GM23248 (cell line): ENCODE measurements at places on chromosomes 2 and 18. TPM values are rescaled to one million over a fixed set of nuclear protein-coding genes. Genes with fewer than 3 reads are reported as not detected.

DNA sequence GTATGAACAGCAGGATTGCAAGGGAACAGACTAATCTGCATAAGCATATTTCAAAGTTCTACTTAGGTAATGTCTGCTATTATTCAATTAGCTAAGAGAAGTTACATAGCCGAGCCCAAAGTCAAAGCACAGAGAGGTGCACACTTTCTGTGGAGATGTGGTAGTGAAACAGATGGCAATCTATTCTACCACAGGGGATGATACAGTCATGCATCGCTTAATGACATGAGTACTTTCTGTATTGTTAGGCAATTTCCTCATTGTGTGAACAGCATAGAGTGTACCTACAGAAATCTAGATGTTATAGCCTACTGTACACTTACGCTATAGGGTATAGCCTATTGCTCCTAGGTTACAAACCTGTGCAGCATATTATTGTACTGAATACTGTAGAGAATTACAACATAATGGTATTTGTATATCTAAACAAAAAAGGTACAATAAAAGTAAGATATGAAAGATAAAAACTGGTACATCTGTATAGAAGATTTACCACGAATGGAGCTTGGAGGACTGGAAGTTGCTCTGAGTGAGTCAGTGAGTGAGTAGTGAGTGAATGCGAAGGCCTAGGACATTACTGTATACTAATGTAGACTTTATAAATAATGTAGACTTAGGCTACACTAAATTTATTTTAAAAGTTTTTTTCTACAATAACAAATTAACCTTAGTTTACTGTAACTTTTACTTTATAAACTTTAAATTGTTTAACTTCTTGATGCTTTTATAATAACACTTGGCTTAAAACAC is 197.6 kb downstream of the MBD5 start:
- no peak overlapping the region for H3K27ac ChIP-seq
- no peaks in the 10 kb centered on the region for H3K27me3 ChIP-seq
- peaks cover 14% of the 10 kb centered on the region for H3K4me1 ChIP-seq
- H3K4me3 ChIP-seq, result no peak overlapping the region

GRCh38 chr2:107197594-107198294 is 311.8 kb upstream of the ST6GAL2 start:
- H3K4me3 ChIP-seq, result no peak overlapping the region
- H3K27ac ChIP-seq, result no peak overlapping the region
- no peaks in the 10 kb centered on the region for H3K36me3 ChIP-seq
- no peaks in the 10 kb centered on the region for H3K4me1 ChIP-seq
- no peak for DNase-seq

- H3K4me1 ChIP-seq, result 0 out of 2 replicates have a peak, but pooled peaks cover 4% of the 10 kb centered on the region
- DNase-seq, result peak; percentile 10
- no peaks in the 10 kb centered on the region for H3K36me3 ChIP-seq
Measured at GRCh38 chr18:13267431-13267873, 48.9 kb downstream of the LDLRAD4 start.

- no peaks in the 10 kb centered on the region for H3K36me3 ChIP-seq
- H3K4me3 ChIP-seq, result no peak overlapping the region
- no peak for DNase-seq
- H3K27me3 ChIP-seq, result peaks cover 95% of the 10 kb centered on the region
- no peaks in the 10 kb centered on the region for H3K4me1 ChIP-seq
Measured at GRCh38 chr2:70890469-70891065, 45.1 kb upstream of the ATP6V1B1 start.

- no peaks in the 10 kb centered on the region for H3K36me3 ChIP-seq
- no peak overlapping the region for H3K4me3 ChIP-seq
- peaks cover 58% of the 10 kb centered on the region for H3K4me1 ChIP-seq
- H3K27ac ChIP-seq, result peak overlapping the region; percentile 76
Measured at GRCh38 chr18:22346401-22346952, 71.2 kb downstream of the CTAGE1 start.

- H3K27me3 ChIP-seq, result no peaks in the 10 kb centered on the region
- H3K27ac ChIP-seq, result no peak overlapping the region
- no peaks in the 10 kb centered on the region for H3K36me3 ChIP-seq
- DNase-seq, result no peak
- no peaks in the 10 kb centered on the region for H3K4me1 ChIP-seq
Measured at GRCh38 chr2:211875488-211875887, 663.1 kb downstream of the ERBB4 start.

DNA sequence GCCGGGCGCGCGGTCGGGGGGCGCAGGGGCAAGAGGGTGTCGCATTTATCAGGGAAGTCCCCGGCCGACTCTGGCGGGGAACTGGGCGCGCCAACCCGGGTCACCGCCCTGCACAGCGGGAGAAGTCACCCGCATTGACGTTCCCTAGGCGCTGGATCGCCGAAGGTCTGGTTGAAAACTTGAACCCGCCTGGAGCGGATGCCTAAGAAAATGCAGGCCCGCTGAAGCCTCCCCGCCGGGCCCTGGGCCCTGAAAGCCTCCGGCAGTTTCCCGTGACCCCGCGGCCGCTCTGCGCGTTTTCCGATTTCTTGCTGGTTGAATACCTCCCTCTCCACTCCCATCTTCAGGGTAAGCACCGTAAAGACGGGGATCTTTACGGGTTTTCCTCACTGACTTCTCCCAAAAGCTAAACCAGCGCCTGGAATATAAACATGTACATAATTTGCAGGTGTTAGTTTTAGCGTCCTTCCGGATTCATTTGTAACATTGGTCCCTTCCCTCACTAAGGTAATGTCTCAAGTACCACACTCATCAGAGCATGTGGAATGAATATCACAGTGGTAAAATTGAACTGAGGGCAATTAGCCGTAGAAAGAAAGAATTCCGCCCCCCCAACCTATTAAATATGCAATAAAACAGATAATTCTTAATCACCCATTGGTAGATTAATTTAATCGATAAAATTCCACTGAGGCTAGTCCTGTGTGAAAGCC is 675 bp upstream of the SPIRE1 start:
- H3K27ac ChIP-seq, result peak overlapping the region; percentile 79
- DNase-seq, result peak; percentile 58
- H3K4me1 ChIP-seq, result peaks cover 16% of the 10 kb centered on the region

DNA sequence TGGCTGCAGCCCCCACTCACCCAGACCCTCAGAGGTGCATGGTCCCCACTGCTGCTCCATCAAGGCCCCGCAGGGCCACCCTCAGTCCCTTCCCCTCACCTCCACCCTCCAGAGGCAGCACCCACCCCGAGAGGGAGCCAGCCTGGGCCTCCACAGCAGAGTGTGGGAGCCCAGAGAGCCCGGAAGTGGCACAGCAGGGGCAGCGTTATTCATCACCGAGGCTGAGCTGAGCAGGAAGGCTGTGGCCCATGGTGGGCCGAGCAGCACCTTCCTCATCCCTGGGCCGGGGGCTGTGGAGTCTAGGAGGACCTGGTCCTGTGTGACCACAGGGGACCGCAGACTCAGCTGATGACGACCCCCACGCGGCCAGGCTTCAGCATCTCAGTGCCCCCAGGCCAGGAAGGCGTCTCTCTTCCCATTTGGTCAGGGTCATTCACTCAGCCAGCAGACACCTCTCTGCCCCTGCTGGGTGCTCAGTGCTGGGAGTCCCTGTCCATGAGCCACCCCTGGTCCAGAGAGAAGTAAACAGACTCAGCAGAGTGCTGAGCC is 258.1 kb downstream of the ATAD2B start:
- peaks cover 2% of the 10 kb centered on the region; the same call in 1 of the 2 replicates for H3K4me1 ChIP-seq
- no peaks in the 10 kb centered on the region for H3K36me3 ChIP-seq
- DNase-seq, result no peak
- no peak overlapping the region for H3K4me3 ChIP-seq
- H3K27me3 ChIP-seq, result no peaks in the 10 kb centered on the region

DNA sequence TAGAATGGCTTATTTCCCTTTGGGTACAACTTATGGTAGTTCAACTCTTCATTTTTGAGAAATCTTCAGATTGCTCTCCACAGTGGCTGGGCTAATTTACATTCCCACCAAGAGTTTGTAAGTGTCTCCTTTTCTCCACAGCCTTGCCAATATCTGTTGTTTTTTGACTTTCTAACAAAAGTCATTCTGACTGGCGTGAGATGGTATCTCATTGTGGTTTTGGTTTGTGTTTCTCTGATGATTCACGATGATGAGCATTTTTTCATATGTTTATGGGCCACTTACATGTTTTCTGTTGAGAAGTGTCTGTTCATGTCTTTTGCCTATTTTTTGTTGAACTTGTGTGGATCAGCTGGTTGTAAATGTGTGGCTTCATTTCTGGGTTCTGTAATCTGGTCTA is 871.0 kb downstream of the EPHA4 start:
- H3K27ac ChIP-seq, result no peak overlapping the region
- H3K4me3 ChIP-seq, result no peak overlapping the region
- peak; percentile 17 for DNase-seq
- H3K36me3 ChIP-seq, result no peaks in the 10 kb centered on the region
- H3K4me1 ChIP-seq, result peaks cover 6% of the 10 kb centered on the region; the same call in 1 of the 2 replicates
- no peaks in the 10 kb centered on the region for H3K27me3 ChIP-seq

GRCh38 chr2:94872676-94873361 is 1.6 kb downstream of the TEKT4 start:
- no peak for DNase-seq
- no peaks in the 10 kb centered on the region for H3K36me3 ChIP-seq
- no peaks in the 10 kb centered on the region for H3K4me1 ChIP-seq

FBXO15 gene
- 0.22 TPM in 1 of 2 replicates, not detected in the other for total RNA-seq

DNA sequence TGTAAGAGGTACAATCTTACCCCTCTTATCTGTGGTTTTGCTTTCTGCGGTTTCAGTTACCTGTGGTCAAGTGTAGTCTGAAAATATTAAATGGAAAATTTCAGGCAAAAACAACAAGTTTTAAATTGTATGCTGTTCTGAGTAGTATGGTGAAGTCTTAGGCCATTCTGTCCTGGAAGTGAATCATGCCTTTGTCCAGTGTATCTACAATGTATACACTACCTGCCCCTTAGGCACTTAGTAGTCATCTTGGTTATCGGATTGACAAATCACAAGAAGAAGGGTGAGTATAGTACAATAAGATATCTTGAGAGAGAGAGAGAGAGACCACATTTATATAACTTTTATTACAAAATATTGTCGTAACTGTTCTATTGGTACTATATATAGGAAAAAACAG is 43.5 kb downstream of the RAB3GAP1 start:
- H3K27me3 ChIP-seq, result no peaks in the 10 kb centered on the region
- DNase-seq, result no peak
- peaks cover 6% of the 10 kb centered on the region; the same call in 1 of the 2 replicates for H3K4me1 ChIP-seq
- H3K4me3 ChIP-seq, result no peak overlapping the region

LYG1 gene
- not detected in 2 replicates for total RNA-seq

DIPK1C gene
- total RNA-seq, result not detected in 2 replicates

MARCHF4 gene
- 10.6 and 14.5 TPM in 2 replicates for total RNA-seq

DNA sequence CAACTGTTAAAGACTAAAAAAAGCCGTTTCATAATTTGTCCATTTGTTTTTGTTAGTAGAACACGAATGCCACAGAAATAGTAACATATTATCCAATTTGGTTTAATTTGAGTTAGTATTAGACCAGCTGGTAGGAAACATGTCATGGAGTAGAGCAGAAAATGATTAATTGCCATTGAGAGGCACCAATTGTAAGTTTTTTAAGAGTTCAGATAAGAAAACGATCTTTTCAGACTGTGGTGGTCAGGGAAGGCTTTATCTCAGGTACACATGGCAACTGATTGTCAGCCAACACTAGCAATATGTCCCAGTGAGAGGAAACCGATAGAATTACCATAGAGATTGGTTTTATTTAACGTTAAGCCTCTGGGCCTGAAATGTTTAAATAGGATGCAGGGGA is 438.2 kb upstream of the MAP2 start:
- no peak for DNase-seq
- no peak overlapping the region for H3K4me3 ChIP-seq
- H3K27me3 ChIP-seq, result no peaks in the 10 kb centered on the region
- no peak overlapping the region for H3K27ac ChIP-seq

- no peak overlapping the region for H3K4me3 ChIP-seq
- DNase-seq, result peak; percentile 68
- H3K27me3 ChIP-seq, result no peaks in the 10 kb centered on the region
- no peaks in the 10 kb centered on the region for H3K36me3 ChIP-seq
- H3K4me1 ChIP-seq, result peaks cover 46% of the 10 kb centered on the region
Measured at GRCh38 chr18:58639751-58640427, 11.0 kb upstream of the ALPK2 start.

GRCh38 chr2:126650994-126651393 is 5.0 kb upstream of the GYPC start:
- peaks cover 8% of the 10 kb centered on the region for H3K4me1 ChIP-seq
- no peak overlapping the region for H3K27ac ChIP-seq
- DNase-seq, result no peak
- no peaks in the 10 kb centered on the region for H3K27me3 ChIP-seq
- no peaks in the 10 kb centered on the region for H3K36me3 ChIP-seq
- H3K4me3 ChIP-seq, result no peak overlapping the region

- peak overlapping the region; percentile 61 for H3K27ac ChIP-seq
- peak; percentile 24 for DNase-seq
- H3K36me3 ChIP-seq, result no peaks in the 10 kb centered on the region
- no peaks in the 10 kb centered on the region for H3K27me3 ChIP-seq
- H3K4me1 ChIP-seq, result peaks cover 26% of the 10 kb centered on the region
Measured at GRCh38 chr2:36330473-36331395, 24.8 kb upstream of the CRIM1 start.

STAMBP gene
- 16.8 and 24.4 TPM in 2 replicates for total RNA-seq

MALT1 gene
- 42.5 and 44.0 TPM in 2 replicates for total RNA-seq

- H3K4me1 ChIP-seq, result peaks cover 26% of the 10 kb centered on the region
- H3K36me3 ChIP-seq, result no peaks in the 10 kb centered on the region
- no peak for DNase-seq
- H3K27ac ChIP-seq, result no peak overlapping the region
- no peaks in the 10 kb centered on the region for H3K27me3 ChIP-seq
Measured at GRCh38 chr2:38718601-38719000, 32.6 kb downstream of the SRSF7 start.

SLC9A4 gene
- total RNA-seq, result not detected in 2 replicates

DNA sequence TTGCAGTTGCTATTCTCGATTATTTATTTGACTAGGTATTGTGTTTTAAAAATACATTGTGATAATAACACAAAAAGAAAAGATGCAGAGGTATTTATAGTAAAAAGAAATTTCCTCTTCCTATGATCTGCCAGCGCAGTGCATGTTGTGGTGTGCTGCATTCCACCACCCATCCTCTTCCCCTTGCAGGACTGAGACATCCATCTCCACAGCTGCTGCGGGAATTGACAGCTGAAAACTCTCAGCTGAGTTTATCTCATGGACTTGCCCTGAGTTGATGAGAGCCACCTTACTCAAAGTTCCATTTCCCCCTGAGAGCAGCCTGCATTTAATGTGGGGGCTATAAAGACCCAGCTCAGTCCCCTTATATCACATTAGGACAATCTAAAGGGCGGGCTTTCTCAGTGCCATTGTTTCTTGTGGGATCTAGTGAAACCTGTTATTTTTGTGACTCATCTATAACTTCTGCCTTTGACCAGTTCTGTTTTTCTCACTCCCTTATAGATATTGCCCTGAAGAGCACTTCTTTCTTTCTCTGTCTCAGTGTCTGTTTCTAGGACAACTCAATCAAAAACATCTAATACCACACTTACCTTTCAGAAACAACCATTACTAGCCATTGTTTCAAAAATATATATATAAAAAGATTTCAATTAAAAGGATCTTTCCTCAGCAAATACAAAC is 698.5 kb downstream of the NR4A2 start:
- no peaks in the 10 kb centered on the region for H3K36me3 ChIP-seq
- H3K27ac ChIP-seq, result no peak overlapping the region
- H3K4me1 ChIP-seq, result no peaks in the 10 kb centered on the region
- no peaks in the 10 kb centered on the region for H3K27me3 ChIP-seq
- H3K4me3 ChIP-seq, result no peak overlapping the region

DNAH6 gene
- 0.11 TPM in 1 of 2 replicates, not detected in the other for total RNA-seq
